ENCODE measurements at places on chromosomes 13 and 19. TPM values are rescaled to one million over a fixed set of nuclear protein-coding genes. Genes with fewer than 3 reads are reported as not detected.

DNA sequence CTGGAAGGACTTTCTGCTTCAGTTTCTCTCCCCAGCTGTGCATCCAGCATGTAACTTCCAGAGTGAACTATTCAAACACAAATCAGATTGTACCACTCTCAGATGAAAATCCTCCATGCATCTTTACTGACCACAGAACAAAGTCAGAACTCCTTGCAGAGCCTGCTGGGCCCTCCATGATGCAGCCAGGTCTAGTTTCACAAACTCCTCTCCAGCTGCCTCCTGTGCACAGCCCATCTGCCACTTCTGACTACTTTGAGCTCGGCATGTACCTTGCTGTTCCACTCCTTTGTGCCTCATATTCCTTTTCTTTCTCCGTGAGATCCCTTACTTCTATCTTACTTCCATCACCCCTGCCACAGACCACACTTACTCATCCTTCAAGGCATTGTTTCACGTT is 31.4 kb downstream of the NALCN start:
- H3K27ac ChIP-seq = no peak overlapping the region
- no peak for DNase-seq
- no peak overlapping the region for H3K4me3 ChIP-seq
- H3K36me3 ChIP-seq = no peaks in the 10 kb centered on the region
- H3K27me3 ChIP-seq = no peaks in the 10 kb centered on the region
- H3K4me1 ChIP-seq = peaks cover 5% of the 10 kb centered on the region

DNA sequence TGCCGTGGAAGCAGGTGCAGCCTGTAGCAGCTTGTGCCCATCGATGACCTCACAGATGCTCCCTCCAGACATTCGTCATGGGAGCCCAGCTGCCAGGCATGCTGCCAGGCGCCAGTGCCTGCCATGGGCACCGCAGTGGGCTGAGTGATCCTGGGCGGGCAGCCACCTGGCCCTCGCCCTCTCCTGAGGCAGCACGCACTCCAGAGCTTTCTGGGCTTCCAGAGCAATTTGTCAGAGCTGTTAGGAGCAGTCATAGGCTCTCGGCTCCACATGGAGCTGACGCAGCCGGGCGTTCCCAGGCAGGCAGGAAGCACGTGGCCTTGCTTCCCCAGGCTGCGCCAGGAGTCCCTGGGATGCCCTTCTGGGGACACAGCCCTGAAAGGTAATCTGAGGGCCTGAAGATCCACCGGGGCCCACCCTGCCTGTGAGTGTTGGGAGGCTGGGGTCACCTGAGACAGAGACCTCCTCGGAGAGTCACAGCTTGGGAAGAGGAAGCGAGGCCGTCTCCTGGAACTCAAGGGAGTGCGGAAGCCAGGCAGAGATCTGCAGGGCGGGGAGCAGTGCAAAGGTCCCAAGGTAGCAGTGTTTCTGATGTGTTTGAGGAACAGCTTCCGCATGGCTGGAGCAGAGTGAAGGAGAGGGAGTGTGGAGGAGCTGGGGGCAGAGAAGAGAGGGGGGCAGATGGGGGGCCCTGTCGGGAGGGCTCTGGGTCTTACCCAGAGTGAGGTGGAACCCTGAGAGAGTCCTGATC is 50.6 kb downstream of the DPF1 start:
- H3K27me3 ChIP-seq = peaks cover 17% of the 10 kb centered on the region
- no peak overlapping the region for H3K27ac ChIP-seq
- DNase-seq = no peak

DNA sequence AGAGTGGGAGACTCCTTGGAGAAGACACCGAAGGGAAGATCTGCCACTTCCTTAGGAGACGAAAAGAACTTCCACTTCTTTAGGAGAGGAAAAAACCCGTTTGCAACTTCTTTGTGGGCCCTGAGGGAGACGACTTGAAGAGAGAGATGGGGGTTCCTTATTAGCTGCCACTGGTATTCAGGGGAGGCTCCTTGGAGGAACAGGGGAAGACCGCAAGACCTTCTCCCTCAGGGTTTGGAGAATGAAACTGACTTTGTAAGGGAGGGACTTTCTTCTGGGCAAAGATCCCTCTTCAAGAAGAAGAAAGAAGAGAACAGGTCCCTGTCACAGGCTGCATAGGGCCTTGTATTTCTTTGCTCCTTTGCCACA is 416 bp downstream of the BCKDHA start:
- H3K4me3 ChIP-seq = peak overlapping the region; percentile 97
- H3K36me3 ChIP-seq = peaks cover 3% of the 10 kb centered on the region
- H3K27ac ChIP-seq = peak overlapping the region; percentile 98
- H3K27me3 ChIP-seq = peaks cover 5% of the 10 kb centered on the region

DNA sequence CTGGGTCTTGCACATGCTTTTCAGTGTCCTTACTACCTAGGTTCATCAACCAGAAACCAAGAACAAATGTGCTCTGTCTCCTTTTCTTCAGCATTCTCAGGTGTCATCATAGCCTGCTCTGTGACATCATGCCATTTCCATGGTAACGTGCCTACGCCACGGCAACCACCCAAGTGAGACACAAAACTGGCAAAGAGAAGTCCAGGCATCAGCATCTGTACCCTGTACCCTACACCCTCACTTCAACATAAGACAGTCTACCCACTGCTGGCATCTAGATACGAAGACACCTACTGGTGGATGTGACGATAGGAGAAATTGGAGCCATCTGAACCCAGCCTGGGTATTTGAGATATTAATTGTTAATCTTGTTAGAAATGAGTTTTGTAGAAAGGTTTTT is 13.3 kb downstream of the ZC3H4 start:
- H3K27me3 ChIP-seq = peaks cover 2% of the 10 kb centered on the region
- H3K36me3 ChIP-seq = peaks cover 18% of the 10 kb centered on the region
- no peak overlapping the region for H3K4me3 ChIP-seq
- peaks cover 3% of the 10 kb centered on the region for H3K4me1 ChIP-seq
- peak overlapping the region; percentile 17 for H3K27ac ChIP-seq

DNA sequence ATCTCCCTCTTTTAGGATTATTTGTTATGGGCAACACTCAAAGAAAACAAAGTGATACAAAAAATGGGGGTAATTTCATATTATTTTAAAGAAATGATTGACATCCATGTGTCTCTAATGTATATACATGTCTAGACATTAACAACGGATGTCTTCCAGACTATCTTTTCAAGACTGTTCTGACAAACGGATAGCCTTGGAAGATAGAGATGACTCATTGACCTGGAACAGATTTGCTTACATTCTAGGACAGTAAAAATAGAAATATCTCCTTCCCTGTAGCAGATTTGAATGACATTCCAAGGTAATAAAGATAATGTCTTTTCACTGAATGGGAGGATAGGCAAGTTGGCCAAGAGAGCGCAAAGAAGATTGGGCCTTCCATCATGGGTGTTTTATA is 26.2 kb upstream of the SLITRK6 start:
- no peak overlapping the region for H3K27ac ChIP-seq
- H3K36me3 ChIP-seq = no peaks in the 10 kb centered on the region
- DNase-seq = no peak
- H3K4me1 ChIP-seq = no peaks in the 10 kb centered on the region
- H3K27me3 ChIP-seq = no peaks in the 10 kb centered on the region

- H3K27me3 ChIP-seq = peaks cover 49% of the 10 kb centered on the region
- peak overlapping the region; percentile 31 for H3K4me3 ChIP-seq
- peaks cover 17% of the 10 kb centered on the region for H3K36me3 ChIP-seq
Observed at GRCh38 chr19:45475537-45476291, 7.9 kb downstream of the FOSB start.

DNA sequence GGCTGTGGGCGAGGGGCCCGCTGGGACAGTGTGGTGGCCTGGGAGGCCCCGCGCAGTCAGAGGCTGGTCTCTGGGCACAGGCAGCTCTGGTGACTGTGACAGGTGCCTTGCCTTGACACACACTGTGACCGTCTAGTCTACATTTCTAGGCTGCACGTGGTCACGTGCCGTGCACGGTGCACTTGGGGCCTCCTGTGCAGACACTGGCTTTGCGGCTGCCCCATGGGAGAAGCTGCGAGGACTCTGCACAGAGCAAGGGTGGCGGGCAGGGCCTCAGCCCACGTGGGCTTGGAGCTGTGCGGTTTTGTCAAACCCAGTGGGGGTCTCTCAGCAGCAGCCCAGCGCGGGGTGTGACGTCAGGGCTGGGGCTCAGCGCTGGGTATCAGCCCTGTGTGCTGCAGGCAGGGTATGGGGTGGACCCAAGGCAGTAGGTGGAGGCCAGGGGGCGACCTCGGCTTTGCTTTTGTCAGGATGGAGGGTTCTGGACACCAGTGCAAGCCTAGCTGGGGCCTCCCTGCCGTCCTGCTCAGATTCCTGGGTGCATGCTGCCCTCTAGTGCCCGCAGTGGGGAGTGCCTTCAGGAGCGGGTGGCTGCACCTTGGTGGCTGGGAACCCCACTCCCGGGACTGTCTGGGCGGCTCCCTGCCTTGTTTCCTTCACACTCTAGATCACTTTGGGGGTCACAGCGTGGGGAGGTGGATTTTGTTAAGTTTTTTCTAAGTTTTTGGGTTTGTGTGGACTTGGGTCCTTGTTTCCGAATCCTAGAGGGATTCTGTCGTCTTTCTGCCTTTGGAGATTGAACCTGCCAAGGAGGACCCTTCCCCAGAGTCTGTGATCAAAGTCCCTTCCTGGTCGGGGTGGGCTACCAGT is 62.6 kb downstream of the KDM4B start:
- no peak overlapping the region for H3K27ac ChIP-seq
- H3K4me1 ChIP-seq = no peaks in the 10 kb centered on the region
- peaks cover 11% of the 10 kb centered on the region for H3K36me3 ChIP-seq
- H3K27me3 ChIP-seq = peaks cover 10% of the 10 kb centered on the region

- DNase-seq = no peak
- H3K27me3 ChIP-seq = peaks cover 6% of the 10 kb centered on the region
- no peaks in the 10 kb centered on the region for H3K36me3 ChIP-seq
- peaks cover 4% of the 10 kb centered on the region for H3K4me1 ChIP-seq
- H3K27ac ChIP-seq = no peak overlapping the region
Observed at GRCh38 chr19:14530005-14530348, 583 bp downstream of the TECR start.

DNA sequence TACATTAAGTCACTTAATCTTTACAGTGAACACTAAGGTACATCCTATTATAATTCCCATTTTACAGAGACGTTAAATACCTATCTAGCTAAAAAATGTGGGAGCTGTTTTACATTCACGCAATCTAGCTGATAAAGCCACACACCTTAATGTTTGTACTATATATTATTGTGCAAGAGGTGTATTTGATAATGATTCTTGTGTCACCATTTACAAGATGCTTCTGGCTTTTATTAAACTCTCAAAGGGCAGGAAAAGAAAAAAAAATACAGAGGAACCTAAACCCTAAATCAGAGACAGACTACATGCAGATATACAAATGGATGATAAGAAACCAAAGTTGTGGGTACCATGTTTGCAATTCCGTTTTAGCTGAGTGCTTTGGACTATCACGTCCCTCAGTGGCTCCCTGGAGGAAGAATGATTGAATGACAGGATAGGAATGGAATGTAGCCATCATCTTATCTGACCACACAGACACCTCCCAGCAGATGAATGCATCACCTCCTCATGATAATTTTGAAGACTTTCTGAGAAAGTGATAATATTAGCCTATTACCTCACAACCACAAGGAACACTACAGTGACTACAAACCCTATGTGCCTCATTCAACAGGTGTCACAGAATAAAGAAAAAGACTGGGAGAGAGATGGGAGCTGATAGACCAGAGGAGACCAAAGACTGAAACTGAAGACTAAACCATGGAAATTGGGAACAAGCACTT is 230.5 kb upstream of the SERP2 start:
- H3K4me3 ChIP-seq = no peak overlapping the region
- H3K36me3 ChIP-seq = no peaks in the 10 kb centered on the region
- H3K27ac ChIP-seq = no peak overlapping the region
- DNase-seq = no peak
- peaks cover 7% of the 10 kb centered on the region for H3K27me3 ChIP-seq

- H3K27ac ChIP-seq = no peak overlapping the region
- DNase-seq = no peak
- H3K4me1 ChIP-seq = peaks cover 3% of the 10 kb centered on the region
- no peaks in the 10 kb centered on the region for H3K36me3 ChIP-seq
- H3K4me3 ChIP-seq = no peak overlapping the region
Observed at GRCh38 chr13:87712012-87712411, 40.8 kb downstream of the SLITRK5 start.

- H3K4me3 ChIP-seq = no peak overlapping the region
- H3K36me3 ChIP-seq = no peaks in the 10 kb centered on the region
- peaks cover 12% of the 10 kb centered on the region for H3K4me1 ChIP-seq
- no peaks in the 10 kb centered on the region for H3K27me3 ChIP-seq
- no peak overlapping the region for H3K27ac ChIP-seq
Observed at GRCh38 chr19:53552001-53552721, 14.2 kb downstream of the ZNF331 start.

GRCh38 chr19:58346961-58347929 is 6.0 kb downstream of the A1BG start:
- peak overlapping the region; percentile 72 for H3K27ac ChIP-seq
- H3K27me3 ChIP-seq = peaks cover 5% of the 10 kb centered on the region
- peak overlapping the region; percentile 97 for H3K4me3 ChIP-seq
- DNase-seq = peak; percentile 64
- H3K4me1 ChIP-seq = peaks cover 12% of the 10 kb centered on the region

DNA sequence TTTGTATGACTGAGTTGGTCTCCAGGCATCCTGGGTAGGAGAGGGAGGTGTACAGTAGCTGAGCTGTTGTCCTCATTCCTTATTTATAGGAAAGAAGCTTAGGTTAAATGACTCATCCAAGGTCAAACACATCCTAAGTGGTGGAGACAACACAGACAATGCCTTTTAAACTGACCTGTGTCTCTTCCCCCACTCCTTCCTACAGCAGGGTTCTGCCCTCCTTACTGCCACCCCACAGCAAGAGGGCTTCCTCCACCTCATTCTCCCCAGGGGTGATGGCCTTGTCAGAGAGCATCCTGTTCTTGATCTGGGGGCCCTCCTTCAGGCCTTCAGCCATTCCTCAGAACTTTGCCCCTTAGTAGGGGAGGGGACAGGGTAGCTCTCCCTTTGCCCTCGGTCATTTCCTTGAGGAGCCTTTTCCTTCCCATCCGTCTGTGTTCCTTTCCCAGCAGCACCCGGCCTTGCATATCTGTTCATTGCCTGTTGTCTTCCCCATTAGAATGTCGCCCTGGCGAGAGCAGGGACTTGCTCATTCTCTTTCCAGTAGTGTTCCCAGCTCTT is 48.2 kb upstream of the GPI start:
- H3K36me3 ChIP-seq = peaks cover 17% of the 10 kb centered on the region
- peak overlapping the region; percentile 78 for H3K4me3 ChIP-seq
- peaks cover 45% of the 10 kb centered on the region for H3K4me1 ChIP-seq

DNA sequence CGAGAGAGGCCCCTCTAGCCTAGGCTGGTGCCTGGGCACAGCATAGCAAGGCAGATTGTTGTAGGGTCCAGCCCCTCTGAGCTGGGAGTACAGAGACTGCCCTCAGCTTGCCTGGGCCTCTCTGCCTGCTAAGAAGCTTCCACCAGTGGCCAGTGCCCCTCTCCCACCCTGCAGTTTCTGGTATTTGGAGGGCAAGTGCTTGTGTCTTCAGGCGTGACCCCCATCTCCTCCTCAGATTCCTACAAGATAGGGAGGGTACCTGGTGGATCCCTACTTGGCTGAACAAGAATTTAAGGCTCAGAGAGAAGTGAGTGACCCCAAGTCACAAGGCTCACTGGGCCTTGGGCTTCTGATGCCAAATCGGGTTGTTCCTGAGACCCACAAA is 152.7 kb downstream of the URI1 start:
- no peaks in the 10 kb centered on the region for H3K4me1 ChIP-seq
- no peak for DNase-seq
- H3K27me3 ChIP-seq = peaks cover 1% of the 10 kb centered on the region
- H3K4me3 ChIP-seq = no peak overlapping the region

JSRP1 gene
- total RNA-seq = not detected

ZNF888 gene
- 12.2 TPM for total RNA-seq

MAB21L1 gene
- total RNA-seq = 0.13 TPM

PEG3 gene
- total RNA-seq = not detected

PRR20D gene
- not detected for total RNA-seq

ATP1A3 gene
- not detected for total RNA-seq

CTXN1 gene
- 18.3 TPM for total RNA-seq

USHBP1 gene
- 54.2 TPM for total RNA-seq

All from endothelial cell (in vitro differentiated cells).